DMS 273 treated with DMSO at 0.1 percent for 48 hours (cell line): ENCODE measurements at places on chromosomes 16 and 17.

GRCh38 chr17:20103454-20104446, 94.6 kb downstream of the SPECC1 start:
- DNase-seq, result no peak

GRCh38 chr16:75789237-75789636, 62.9 kb upstream of the CPHXL start:
- DNase-seq, result no peak

- no peak for DNase-seq
These were observed 3.2 kb upstream of the SLC47A2 start for GRCh38 chr17:19719355-19720209.

DNA sequence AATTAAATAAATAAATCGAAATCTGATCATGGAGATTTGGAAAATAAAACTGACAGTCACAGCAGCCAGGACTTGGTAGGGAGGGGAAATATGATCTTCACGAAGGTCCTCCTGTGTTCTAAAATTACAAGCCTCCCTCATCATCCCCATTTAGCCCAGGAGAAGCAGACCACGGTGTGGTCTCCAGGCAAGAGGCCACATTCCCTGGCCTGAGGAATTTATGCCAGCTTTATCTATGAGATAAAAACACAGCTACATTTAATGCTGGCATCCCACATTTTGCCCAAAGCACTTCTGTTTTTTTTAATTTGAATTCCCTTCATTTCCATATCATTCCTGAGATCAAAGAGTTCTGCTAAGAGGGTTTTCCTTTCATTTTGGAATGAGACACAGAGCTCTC, 43.2 kb downstream of the ABCC12 start:
- DNase-seq, result no peak

GRCh38 chr17:45320349-45320930, 3.6 kb upstream of the MAP3K14 start:
- no peak for DNase-seq

DNA sequence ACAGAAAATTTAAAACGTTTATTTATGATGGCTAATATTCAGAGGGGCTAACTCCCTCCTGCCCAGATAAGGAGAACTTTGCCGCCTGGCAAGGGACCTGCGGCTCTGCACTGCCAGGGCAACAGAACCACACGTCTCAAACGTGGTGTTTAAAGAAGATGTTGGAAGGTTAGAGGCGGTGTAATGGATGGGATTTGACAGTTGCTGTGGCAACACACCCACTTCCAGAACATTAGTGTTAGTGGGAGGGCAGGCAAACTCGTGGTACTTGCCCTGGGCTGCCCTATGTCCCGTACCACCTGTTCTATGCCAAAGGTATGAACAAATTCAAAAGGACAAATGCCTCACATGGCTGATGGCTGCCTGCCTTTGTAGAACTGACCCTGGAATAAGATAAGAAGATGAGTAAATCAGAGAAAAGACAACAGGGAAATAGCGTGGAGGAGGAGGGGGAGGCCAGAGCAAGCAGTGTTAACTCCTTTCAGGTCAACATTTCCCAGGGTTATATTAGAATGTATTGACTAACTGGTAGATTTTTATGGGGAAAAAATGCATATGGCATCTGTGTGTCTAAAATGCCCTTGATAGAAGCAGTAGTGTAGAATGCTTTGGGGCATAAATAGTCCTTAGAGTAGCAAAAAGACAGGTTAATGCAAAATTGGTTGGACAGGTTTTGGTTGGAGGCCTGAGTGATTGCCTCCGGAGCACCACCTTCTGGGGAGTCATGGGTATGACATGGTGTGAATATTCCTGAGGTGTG, 30.8 kb downstream of the HLF start:
- DNase-seq, result peak; percentile 25

- no peak for DNase-seq
These were observed 250.3 kb upstream of the SOX9 start for GRCh38 chr17:71870546-71870862.

DNA sequence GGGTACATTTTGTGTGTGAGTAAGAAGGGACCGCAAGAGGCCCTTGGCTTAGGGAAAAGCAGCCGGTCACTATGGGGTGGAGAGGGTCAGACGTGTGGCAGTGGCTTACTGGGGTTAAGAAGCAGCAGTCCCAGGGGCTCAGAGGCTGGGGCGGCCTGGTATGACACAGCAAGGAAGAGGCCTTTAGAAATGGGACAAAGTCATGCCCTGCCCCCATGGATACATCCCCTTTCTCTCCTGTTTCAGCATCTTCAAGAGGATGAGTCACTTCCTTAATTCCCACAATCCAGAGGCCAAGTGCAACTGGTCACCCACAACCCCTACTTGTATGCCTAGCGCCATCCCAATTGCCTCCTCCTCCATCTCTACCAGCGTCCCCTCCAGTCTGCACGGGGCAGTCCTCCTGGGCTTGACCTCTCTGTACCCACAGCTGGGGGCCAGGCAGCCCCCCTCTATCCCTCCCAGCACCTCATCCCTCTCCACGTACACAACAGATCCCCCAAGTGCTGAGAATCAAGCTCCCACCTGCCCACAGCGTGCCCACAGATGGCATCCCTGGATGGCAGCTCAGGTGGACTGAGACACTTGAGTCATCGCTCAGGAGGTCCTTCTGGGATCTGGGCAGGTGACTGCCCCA, 6.9 kb upstream of the EFTUD2 start:
- no peak for DNase-seq

DNA sequence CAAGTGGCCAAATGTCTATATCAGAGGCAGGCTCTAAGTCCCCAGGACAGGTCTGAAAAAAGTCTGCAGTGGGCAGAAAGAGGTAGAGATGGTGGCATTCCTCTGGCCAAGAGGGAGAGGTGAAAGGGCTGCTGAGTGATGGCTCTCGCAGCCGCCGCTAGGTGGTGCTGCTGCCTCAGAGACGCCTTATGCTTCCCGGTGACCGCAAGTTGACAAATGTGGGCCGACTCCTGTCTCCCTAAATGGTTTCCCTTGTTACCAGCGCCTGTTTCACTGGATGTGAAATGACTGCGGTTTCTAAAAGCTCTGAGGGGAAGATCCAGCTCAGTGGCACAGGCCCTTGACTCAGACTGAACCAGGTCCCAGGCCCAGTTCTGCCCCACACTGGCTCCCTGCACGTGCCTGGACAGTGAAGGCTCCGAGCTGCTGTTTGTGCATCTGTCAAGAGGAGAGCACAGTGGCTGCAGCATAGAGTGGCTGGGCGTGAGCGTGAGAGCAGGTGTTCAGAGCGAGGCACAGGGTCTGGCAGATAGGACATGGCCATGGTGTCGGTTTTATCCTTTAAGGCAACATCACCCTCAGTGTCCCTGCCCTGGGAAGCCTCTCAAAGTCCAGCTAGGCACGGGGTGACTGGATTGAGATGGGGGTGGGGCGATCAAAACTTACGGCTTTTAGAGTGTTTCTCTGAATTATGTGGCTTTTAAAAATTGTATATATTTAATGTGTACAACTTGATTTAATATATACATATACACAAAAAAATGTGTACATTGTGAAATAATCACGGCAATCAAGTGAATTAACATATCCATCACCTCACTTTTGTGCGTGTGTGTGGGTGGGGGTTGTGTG, 19.9 kb downstream of the CLEC16A start:
- peak; percentile 29 for DNase-seq

DNA sequence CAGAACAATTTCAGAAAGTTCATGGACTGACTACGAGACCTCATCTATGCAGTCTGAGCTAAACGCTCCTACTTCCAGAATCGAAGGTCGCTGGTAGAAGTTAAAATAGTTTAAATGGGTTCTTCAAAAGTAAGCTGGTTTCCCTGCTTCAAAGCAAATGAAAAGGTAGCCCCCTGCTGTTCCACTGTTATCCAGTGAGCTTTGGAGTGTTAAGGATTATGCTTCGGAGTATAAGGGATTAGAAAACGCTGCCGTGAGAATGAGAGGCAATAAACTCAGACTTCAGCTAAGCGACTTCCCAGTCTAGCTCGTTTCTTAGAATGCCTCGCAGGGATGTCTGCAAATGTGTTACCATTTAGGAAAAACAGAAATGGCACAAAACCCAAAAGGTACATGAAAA, 12.4 kb downstream of the MLYCD start:
- DNase-seq, result no peak

GRCh38 chr16:49127103-49127502, 154.5 kb downstream of the CBLN1 start:
- DNase-seq, result no peak

- no peak for DNase-seq
These were observed 18.9 kb downstream of the ARHGAP17 start for GRCh38 chr16:24996301-24996700.

GRCh38 chr17:57317079-57317478, 60.8 kb downstream of the MSI2 start:
- no peak for DNase-seq

DNA sequence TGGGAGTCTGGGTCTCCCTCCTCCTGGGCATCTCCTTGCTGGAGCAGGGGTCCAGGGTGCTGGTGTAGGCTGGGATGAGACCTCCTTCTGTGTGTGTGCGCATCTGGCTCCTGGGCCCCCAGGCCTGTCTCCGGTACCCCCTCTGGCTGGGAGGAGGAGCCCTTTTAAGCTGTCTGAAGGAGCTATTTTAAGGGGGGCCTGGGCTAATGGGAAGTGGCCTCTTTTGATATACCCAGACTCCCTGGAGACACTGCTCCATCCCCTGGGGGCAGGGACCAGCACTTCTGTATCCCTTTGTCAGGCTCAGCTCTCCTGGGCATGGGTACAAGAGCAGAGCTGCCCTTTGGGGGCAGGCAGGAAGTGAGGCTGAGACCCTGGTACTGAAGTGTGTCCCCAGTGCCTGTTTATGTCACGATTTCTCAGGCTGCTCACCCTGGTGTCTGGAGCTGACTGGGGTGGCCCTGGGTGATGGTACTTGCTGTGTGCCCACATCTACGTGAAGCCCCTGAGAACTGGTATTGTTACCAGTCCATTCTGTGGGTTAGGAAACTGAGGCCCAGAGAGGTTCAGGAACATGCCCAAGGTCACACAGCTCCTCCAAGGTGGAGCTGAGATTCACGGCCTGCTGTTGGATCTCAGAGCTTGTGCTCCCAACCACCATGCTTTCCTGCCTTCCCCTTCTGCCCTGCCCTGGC, 6.5 kb downstream of the ADCY7 start:
- no peak for DNase-seq

DNA sequence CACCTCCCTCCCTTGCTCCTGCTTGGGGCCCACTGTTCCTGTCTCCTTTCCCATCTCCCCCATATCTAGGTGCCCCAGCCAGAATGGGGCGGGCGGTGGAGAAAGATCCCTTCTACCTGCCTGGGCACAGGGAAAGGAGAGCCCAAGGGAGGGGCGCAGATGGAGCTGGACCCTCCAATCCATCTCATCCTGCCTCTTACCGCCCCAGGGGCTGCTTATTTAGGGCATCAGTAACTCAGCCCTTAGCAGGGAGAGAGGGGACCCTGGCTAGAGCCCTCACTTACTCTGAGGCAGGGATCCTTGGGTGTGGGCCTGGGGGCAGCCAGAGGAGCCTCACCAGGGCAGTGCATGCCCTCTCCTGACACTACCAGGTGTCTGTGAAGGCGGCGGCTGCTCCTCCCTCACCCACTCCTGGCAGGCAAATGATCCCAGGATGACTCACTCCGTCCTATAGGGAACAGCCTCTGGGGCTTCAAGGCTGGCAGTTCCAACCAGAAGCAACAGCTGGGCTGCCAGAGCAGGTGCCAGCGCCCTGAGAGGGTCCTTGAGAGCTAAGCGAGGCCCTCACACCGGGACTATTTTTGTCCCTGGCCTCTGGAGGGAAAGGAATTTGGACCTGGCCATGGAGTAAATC, 16.3 kb upstream of the BCAR1 start:
- DNase-seq, result peak; percentile 90

DNA sequence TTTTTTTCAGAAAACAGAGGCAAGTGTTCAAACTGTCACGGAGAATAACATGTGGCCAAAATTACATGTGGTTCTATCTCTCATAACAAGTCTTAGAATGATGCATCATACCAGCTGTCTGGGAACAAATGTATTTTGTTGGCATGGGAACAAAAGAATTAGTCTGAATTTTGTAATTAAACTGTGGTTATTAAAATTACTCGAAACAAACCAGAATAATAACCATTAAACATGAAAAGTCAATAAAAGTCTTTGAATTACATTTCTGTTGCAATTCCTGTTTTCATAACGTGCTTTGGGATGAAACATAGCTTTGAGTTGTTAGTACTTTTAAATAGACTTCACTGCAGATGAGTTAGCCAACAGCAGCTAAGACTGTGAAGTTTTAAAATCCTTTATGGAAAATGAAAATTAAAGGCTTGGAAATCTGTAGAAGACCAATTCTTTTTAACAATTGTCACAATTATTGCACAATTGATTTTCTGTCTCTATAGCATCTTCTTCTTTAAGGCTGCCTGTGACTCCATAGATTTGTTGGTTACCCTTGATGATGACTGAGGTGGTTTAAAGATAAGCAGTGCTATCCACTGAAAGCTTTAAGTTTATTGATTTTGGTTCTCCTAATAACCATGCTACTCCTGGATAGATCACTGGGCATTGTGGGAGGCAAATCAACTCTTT, 117.9 kb upstream of the AXIN2 start:
- DNase-seq, result no peak

DNA sequence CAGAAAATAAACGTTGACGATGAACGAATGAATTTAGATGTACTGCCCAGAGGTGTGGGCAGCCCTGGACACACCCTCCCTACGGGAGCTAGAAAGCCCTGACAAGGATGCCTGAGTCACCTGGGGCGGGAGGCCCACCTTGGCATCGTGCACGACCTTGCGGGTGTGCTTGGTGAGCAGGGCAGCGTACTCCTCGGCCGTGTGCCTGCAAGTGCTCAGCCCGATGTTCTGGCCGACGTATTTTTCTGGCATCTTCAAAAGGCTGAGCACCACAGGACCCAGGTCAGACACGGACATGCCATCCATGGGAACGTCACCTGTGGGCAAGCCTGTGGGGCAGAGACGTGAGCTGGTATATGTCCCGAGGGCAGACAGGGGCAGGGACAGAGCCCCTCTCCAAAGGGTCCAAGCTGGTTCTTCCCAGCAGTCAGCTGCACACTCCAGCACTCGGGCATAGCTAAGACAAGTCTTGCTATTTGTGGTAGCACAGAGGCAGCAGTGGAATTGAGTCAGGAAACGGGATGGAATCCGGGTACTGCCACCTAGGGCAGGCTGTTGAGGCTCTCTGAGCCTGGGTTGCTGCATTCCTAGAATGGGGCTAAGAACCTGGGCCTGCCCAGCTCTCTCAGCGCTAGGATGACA, 10.8 kb downstream of the NMRAL1 start:
- DNase-seq, result no peak

GRCh38 chr17:37384560-37385149, 8.9 kb downstream of the C17orf78 start:
- DNase-seq, result no peak

GRCh38 chr16:50744881-50745280, 3.0 kb downstream of the CYLD start:
- DNase-seq, result no peak

- DNase-seq, result no peak
These were observed 17.8 kb downstream of the RAP1GAP2 start for GRCh38 chr17:2814049-2814448.

- DNase-seq, result no peak
These were observed 7.7 kb downstream of the KNOP1 start for GRCh38 chr16:19710191-19710908.

- no peak for DNase-seq
These were observed 56.5 kb upstream of the XYLT1 start for GRCh38 chr16:17526956-17527937.
